ENCODE measurements at places on chromosomes 4 and X.
A peak's percentile ranks its signal among the peaks of the same experiment; 100 is the strongest.

- DNase-seq = no peak
Observed at GRCh38 chrX:136453771-136454170, 34.0 kb upstream of the BRS3 start.

- no peak for DNase-seq
Observed at GRCh38 chr4:20288047-20288650, 36.4 kb downstream of the SLIT2 start.

DNA sequence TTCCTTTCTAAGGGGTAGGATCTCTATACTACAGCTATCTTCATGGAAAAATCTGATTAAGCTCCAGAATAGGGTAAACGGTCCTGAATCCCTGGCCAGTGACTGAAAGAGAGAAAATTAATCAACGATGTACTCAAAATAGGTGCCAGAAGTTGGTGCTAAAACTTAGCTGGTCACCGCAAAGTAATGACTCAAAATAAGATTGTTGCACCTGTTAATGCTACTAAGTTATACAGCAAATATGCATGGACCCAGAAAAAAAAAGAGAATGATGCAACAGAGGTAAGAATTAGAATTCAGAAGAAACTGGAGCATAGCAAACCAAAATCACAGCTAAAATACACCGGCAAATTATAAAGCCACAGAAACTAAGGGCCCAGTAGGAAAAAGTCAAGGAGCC lies 239.7 kb upstream of the FAM241A start:
- no peak for DNase-seq

- DNase-seq = no peak
Observed at GRCh38 chr4:11299836-11300235, 128.9 kb downstream of the HS3ST1 start.

DNA sequence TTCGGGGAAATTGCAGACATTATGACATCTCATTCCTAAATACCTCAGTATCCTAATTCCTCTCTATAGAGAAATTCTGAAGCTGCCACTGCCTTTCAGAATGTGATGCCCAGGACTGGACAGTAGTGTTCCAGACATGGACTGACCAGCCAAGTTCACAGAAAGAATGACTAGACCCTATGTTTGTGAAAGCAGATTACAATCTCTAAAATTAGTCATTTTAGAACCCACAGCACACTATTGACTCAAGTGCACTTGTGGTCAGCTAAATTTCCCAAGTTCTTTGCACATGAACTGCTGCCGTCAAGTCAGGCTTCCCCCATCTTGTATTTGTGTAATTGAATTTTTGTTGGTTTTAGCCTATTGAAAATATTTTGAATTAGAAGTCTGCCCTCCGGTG lies 81.0 kb upstream of the ESX1 start:
- peak; percentile 59 for DNase-seq

DNA sequence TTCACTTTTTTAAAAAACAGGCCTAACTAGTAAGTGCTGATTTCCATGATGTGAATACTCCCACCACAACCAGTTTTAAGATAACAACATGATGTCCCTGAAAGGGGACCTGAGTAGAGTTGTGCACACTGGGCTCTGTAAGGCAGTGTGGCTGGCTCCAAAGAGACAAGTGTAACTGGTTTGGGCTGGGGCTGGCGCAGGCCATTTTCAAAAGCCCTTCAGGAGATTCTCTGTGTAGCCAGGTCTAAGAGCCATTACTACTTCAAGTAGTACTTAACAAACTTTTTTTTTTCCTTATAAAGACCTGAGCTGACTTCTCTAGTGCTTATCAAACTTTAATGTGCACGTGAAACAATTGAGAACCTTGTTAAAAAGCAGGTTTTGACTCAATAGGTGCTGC lies 4.3 kb downstream of the QRFPR start:
- no peak for DNase-seq

- DNase-seq = no peak
Observed at GRCh38 chrX:86039625-86040568, 7.5 kb downstream of the CHM start.

DNA sequence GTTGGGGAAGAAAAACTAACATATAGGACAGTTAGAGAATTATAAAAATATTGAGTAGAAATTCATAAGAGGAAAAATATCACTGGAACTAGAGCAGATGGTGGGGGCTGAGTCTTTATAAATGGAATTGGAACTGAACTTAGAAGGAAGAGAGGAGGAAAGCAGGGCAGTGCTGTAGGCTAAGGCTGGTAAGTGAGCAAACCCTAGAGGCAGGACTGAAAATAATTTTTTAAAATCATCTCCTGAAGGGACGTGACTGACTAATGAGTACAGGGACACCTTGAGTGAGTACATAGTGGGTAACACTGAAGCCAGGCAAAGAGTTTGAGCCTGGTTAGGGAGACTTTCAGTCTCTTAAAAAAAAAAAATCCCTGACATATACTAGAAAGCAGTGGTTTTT lies 63.3 kb downstream of the GALNT7 start:
- no peak for DNase-seq

- no peak for DNase-seq
Observed at GRCh38 chr4:158055668-158056067, 117.2 kb downstream of the GASK1B start.

DNA sequence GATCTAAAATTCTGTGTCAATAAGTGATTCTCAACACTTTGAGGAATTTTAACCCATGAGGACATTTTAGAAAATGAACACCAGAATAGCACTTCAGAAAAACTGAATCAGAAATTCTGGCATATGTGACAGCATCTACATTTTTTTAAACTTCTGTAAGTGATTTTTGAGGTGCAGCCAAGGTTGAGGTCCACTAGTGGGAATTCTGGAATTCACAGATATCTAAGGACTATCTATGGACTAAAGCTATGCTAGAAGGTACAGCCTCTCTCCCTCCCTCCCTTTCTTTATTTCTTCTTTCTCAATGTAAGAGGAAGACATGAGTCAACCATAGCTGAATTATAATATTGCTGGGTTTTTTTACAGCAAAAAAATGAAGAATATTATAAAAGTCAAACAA lies 508.2 kb upstream of the ATOH1 start:
- no peak for DNase-seq
